ENCODE measurements at places on chromosomes 7 and 10.

GRCh38 chr10:132138133-132138532 lies 48.6 kb upstream of the DPYSL4 start:
- DNase-seq: no peak

DNA sequence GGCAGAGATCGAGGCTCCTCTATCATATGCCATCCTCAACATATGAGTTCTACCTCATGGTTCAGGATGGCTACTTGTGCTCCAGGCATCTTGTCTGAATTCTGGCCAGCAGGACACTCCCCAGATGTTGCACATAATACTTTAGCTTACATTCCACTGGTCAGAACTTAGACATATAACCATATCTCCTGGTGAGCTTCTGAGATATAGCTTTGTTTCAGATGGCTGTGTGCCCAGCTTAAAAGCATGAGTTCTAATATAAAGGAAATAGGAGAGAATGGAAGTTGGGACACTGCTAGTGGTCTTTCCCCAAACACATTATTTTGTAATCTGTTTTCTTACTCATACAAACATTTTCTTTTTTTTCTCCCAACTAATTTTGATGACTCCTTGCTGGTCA lies 50.8 kb upstream of the IFRD1 start:
- no peak for DNase-seq

DNA sequence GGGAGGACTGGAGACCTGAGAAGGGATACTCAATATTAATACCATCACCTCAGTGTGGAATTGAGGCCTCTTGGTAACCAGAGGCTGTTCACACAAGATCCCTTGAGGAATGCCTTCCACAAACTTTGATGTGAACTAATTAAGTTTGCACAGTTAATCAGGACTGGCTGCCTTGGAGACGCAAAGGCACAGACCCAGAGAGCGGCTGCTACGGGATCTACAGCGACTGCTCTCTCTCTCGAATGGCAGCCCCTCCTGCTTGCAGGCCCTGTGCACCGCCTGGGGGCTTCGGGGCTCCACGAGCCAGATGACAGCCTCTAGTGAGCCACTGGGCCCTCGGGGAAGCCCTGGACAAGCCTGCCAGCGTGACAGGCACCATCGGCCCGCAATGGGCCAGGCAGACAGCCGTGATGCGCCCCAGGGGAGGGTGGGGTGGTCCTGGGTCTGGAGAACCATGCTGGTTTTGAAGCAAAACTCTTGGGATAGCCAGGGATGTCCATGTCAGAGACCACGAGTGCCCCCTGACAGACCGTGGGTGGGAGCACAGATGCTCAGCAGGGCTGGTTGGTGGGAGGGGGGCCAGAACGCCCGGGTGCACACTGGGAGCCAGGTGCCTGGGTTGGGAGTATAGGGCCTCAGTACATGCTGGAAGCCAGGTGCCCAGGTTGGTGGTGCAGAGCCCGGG lies 195.6 kb downstream of the ELFN1 start:
- no peak for DNase-seq

GRCh38 chr10:88974446-88975376 lies 15.9 kb upstream of the FAS start:
- no peak for DNase-seq

DNA sequence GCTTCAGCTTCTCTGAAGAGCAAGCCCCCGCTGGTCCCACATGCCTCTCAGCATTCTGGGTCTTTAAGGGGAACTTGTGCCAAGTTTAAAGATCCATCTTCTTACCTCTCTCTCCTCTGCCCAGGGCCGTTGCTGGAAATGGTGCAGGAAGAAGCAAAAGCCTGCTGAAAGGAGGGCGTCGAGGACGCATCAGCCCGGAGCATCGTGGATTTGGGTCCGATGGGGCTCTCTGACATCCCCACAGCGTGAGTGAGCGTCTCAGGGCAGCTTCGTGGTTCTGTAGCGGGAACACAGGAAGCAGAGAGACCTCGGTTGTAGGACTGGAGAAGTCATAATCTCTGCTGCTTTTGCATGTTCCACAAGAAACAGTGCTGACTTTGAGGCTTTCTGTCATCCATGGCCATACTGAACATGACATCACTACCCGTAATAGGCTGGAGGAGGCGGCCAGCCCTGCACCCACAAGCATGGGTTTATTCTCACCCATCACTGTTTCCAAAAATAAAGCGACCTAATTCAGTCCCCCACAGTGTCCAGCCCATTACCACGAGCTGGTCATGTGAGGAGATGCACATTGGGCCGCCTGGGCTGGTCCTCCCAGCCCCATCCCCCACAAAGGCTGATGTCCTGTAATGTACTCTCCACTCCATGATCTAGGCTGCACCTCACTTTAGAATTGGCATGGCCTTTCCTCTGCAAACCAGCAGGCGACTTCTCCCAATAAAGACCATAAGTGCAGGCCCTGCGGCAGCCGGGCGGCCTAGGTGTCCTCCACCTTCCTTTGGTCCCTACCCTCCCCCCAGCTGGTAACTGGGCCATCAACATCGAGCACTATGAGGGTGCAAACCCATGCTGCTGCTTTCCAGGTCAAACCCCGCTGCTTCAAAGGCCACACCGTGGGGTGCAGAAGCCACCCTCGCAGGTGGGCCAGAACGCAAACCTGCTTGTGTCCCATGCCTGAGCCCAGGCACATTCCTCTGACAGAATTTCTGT lies 276.9 kb downstream of the TNS3 start:
- DNase-seq: no peak

DNA sequence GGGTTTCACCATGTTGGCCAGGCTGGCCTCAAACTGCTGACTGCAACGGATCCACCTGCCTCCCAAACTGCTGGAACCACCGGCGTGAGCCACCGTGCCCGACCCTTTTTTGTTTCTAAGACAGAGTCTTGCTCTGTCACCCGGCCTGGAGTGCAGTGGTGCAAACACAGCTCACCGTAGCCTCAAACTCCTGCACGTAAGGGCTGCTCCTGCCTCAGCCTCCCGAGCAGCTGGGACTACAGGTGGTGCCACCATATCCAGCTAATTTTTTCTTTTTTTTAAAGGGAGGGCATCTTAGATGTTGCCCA lies 36.4 kb downstream of the ADAP1 start:
- DNase-seq: no peak

GRCh38 chr7:18498341-18498740 lies 2.8 kb downstream of the HDAC9 start:
- DNase-seq: no peak

DNA sequence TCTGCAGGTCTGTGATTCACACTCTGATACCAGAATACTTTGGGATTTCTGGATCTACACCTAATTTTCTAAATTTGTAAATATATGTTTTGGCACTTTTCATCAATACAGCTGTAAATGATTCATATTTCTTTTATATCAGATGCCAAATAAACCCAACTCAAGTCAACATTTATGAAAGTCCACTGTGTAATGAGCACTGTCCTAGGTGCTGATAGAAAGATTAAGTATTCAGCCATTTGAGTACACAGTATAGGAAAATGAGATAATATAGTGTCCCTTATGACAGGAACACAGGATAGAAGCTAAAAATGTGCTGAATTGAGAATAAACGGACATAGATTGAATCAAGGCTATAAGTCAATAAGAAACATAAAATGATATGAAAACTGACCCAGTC lies 6.4 kb downstream of the ANXA7 start:
- DNase-seq: no peak

DNA sequence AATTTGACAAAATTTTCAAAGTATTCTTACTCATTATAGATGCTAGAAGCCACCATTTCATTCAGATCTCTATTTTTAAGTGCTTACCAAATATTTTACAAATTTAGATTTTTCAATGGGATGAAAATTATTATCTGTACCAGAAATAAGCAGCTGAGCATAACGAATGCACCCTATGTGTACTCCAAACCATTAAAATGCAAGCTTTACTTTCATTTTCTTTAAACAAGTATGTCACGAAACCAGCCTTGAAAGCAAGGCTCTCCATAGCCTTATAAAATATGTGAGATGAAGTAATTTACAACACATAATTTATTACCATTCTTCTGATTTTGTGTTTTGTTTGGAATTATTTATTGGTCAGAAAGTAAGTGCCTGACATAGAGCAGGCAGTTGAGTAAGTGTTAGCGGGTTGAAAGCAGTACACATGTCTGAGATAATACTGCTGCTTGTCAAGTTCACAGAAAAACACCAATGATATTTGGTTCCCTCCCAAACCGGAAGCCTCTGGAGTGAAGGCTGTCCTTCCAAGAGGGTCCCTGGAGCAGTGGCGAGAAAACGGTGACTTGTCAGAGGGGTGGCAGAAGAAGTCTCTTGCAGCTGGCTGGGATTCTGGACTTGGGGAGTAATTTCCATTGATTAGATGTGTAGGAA lies 322.7 kb upstream of the PFKP start:
- no peak for DNase-seq

- no peak for DNase-seq
Observed at GRCh38 chr7:134134004-134134403, 6.9 kb downstream of the LRGUK start.

- no peak for DNase-seq
Observed at GRCh38 chr7:44216521-44217222, 15.9 kb downstream of the YKT6 start.

DNA sequence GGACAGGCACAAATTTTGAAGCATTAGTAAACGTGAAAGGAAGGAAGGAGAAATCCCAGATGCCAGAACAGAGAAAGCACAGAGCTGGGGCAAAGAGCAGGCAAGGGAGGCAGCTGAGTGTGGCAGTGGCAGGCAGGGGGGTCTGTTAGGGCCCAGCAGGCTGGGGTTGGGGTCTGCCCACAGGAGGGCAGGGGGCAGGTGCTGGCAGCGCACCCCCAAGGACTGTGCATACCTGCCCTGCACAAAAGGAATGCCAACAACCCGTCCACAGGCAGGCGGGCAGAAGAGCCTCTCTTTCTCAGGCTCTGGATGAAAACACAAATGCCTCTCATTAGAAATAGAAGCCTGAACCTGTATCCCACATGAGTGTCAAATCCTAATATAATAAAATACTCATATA lies 552.3 kb downstream of the PTPRN2 start:
- DNase-seq: no peak

All from activated CD4-positive, alpha-beta T cell treated with anti-CD3 and anti-CD28 coated beads for 4 hours (primary cell).